Midbrain (tissue), 1 donor: ENCODE measurements at places on chromosomes 3 and 15.

GRCh38 chr15:99051308-99051707 lies 43.7 kb upstream of the PGPEP1L start:
- no peak for DNase-seq

DNA sequence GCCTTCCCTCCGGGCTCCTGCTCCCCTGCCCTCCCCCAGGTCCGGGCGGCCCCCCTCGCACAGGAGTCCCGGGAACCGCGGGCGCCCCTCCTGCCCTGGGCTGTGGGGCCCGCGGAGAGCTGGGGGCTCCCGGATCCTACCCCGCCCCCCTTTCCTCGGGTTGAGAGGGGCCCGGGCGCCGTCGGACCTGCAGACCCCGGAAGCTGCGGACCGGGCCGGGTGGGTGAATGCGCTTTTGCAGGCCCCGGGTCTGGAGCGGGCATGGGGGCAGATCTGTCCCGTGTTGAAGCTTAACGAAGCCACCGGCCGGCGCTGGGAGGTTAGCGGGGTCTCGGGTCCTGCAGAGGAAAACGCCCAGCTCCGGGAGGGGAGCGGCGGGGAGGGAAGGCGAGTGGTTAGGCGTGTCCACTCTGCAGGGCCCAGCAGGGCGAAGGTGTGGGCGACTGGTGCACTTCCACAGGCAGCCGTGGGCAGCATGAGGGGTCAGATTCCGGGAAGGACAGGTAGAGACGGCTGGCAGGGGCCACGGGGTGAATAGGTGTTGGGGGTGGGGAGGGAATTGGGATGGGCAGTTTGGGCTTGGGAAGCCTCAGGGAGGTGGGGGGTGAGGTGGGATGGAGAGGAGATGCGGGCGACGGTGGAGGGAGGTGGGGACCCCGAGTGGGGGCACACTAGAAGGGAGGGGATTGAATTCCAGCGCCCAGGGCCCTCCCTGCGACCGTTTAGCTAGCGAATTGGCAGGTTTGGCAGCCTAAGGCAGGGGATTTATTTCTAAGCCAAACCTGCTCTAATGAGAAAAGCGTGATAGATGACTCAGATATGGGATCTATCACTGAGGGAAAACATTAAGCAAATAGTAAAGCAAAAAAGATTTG lies 635 bp downstream of the CD276 start:
- DNase-seq, result no peak

DNA sequence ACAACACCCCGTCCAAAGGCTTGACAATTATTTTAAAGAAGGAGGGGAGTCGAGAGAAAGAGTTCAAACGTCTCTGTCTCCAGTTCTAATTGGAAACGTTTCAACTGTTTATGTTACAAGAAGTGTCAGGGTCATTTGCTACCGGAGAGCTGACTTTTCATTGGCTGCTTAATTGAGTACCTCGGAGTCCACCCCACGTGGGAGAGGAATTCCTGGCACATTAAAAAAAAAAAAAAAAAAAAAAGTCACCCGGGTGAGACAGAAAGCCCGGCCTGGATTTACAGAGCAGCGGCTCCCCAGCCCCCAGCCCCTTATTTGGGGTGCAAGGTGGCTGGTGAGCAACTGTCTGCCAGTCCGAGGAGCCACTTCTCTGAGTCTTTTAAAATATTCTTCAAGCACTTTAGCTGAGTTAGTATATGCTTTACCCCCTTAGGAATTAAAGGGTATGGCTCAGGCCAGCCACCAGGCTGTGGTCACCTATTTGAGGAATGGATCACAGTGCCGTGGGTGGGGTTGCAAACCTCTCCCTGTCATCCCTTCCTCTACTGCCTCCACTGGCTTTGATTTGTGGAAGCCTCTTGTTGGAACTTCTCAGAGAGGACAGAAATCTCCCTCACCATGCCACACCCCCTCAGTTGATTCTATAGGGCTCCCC lies 3.9 kb upstream of the TLE3 start:
- DNase-seq, result no peak

GRCh38 chr15:67997996-67998395 lies 56.1 kb upstream of the PIAS1 start:
- DNase-seq, result no peak

GRCh38 chr3:65245133-65246063 lies 557.6 kb upstream of the ADAMTS9 start:
- no peak for DNase-seq
